ENCODE measurements at places on chromosomes 11 and 22. TPM values are rescaled to one million over a fixed set of nuclear protein-coding genes. Genes with fewer than 3 reads are reported as not detected.
A peak's percentile ranks its signal among the peaks of the same experiment; 100 is the strongest.

Gene POU2AF3
- 4.9 TPM for total RNA-seq

Gene RANBP1
- total RNA-seq: 544 TPM

Gene DENND6B
- 0.84 TPM for total RNA-seq

Gene MLC1
- total RNA-seq: not detected

Gene TPP1
- total RNA-seq: 13.9 TPM

Gene SCGB1D2
- not detected for total RNA-seq

DNA sequence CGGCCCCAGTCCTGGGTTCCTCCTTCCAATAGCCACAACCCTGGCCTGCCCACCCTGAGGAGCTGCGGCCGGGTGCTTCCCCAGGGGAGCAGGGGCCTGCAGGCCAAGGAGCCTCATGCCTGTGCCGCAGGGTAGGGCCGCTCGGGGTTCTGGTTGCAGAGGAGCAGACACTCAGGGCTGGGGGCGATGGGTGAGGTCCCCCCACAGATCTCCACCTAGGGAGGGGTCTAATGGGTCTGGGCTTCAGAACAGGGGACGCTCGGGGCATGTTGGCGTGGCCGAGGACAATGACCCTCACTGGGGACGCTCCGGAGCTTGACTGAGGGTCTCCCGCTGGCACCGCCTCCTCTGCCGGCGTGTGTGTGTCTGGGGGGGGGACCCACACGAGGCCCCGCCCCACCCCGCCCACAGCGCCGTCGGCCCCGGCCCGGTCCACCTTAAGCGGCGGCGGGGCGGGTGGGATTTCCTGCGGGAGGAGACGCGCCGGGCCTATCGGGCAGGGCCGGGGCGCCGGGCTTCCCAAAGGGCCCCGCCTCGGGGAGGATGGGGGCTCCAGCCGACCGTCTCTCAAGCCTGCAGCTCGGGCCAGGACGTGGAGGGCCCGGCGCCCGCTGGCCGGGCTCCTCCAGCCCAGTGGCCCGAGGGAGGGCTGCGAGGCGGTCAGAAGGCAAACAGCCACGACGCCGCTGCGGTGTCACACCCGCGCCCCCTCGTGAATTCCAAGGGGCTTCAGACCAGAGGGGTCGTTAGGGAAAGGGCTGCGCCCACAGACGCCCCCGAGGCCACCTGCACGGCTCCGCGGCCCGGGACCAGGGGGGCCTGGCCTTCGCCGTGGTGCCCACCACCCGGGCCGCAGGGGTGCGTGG is 640 bp upstream of the ZDHHC8 start:
- DNase-seq: peak; percentile 28
- H3K27me3 ChIP-seq: no peaks in the 10 kb centered on the region
- H3K4me3 ChIP-seq: peak overlapping the region; percentile 86

DNA sequence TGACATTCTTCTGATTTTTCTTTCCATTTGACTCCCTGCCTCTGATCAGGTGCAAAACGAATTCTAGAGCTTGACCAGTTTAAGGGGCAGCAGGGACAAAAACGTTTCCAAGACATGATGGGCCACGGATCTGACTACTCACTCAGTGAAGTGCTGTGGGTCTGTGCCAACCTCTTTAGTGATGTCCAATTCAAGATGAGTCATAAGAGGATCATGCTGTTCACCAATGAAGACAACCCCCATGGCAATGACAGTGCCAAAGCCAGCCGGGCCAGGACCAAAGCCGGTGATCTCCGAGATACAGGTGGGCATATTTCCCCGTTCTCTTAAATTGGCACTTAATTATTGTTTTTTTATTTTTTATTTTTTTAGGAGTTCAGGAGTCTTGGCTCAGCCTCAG is 15.4 kb downstream of the XRCC6 start:
- H3K27me3 ChIP-seq: no peaks in the 10 kb centered on the region
- no peak overlapping the region for H3K27ac ChIP-seq
- peaks cover 21% of the 10 kb centered on the region for H3K36me3 ChIP-seq
- no peak for DNase-seq
- no peak overlapping the region for H3K4me3 ChIP-seq

- no peak for DNase-seq
- peaks cover 5% of the 10 kb centered on the region for H3K27me3 ChIP-seq
- H3K27ac ChIP-seq: no peak overlapping the region
- H3K36me3 ChIP-seq: no peaks in the 10 kb centered on the region
Observed at GRCh38 chr11:11620173-11620920, 1.5 kb downstream of the GALNT18 start.

DNA sequence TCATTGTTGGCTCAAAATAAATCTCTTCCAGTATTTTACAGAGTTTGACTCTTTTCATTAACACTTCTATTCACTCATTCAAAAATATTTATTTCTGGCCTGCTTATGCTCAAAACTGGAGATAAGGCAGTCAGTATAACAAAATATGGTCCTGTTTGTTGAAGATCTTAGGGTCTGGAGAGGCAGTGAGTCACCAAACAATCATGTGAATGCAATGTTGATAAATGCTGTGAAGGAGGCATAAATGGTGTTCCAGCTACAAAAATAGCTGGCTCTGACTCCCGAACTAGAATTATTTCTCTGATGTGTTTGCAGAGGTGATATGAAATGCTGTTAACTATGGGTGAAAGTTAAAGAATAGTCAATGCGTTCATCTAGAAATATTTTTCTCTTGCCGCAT is 390.6 kb downstream of the AASDHPPT start:
- no peaks in the 10 kb centered on the region for H3K27me3 ChIP-seq
- H3K4me1 ChIP-seq: peaks cover 41% of the 10 kb centered on the region
- no peak overlapping the region for H3K27ac ChIP-seq
- H3K4me3 ChIP-seq: no peak overlapping the region

- no peak for DNase-seq
- H3K4me1 ChIP-seq: peaks cover 10% of the 10 kb centered on the region
- peaks cover 12% of the 10 kb centered on the region for H3K27me3 ChIP-seq
- no peak overlapping the region for H3K27ac ChIP-seq
- H3K4me3 ChIP-seq: no peak overlapping the region
Observed at GRCh38 chr11:134734141-134734845, 322.3 kb upstream of the B3GAT1 start.

Measured in HepG2 (cell line).